ENCODE measurements at places on chromosomes 4 and X.

GRCh38 chr4:90960433-90960832 lies 833.2 kb downstream of the CCSER1 start:
- DNase-seq = no peak

DNA sequence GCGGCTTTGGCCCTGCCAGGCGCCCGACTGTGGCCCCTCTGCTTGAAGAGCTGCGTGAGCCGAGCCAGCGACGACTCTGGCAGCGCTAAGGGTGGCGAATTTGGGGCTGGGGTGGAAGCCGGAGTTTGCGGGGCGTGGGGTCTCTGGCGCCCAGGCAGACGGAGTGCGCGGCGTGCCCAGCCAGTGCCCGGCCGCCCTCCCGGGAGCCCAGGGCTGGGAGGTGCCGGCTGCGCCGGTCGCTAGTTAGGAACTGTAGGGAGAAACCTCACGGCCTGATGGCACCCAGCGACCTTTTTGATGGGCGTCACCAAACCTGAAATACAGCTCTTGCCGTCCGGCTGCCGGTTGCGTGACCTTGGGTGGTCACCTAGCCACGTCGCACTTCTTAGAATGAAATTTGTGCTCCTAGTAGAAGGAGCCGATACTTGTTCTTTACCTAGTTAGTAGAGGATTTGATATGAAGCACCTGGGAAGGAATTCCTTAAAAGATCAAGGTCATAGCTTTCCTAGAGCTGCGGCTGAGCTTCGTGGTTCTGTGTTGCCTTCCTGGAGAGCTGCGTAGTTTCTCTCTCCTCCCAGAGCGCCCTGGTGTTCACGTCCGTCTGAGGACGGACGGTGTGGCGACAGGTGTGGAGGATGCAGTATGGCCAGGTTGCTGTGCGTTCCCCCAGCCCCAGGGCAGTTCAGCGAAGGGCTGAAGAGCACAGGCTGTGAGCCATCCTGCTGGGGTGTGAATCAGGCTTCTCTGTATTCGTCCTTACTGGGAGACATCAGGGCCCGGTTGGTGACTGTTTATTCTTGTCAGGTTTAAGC lies 680 bp downstream of the MAEA start:
- DNase-seq = no peak

GRCh38 chr4:6342530-6343293 lies 73.1 kb downstream of the WFS1 start:
- DNase-seq = no peak

GRCh38 chr4:183624548-183624947 lies 34.4 kb downstream of the RWDD4 start:
- no peak for DNase-seq

DNA sequence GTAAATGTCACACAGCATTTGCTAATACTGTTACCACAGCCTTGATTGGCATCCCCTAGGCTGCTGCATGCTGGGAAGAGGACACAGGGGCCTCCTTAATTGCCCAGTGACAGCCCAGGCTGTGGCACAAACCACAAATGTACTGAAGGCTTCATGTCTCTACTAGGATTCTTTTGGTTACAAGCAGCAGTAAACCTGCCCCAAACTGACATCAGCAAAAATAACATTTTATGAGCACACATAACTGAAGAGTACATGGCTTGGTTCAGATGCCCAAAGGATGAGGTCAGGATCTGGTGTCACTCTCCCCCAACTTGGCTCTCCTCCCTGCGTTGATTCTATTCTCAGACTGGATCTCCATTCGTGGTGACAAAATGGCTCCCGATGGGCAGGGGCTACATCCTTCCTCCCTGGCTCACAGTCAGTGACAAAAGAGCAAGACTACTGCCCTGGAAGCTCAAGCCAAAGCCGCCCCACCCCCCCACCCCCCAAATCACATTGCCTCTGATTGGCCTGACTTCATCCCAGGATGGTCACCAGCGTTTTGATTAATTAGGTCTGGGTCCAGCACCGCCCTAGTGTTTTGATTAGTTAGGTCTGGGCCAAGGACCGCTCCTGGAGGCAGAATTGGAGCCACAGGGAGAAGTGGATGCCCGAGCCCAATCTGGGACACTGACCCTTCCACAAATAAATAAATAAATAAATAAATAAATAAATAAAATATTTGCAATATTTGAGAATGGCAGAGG lies 180.5 kb upstream of the RBPJ start:
- DNase-seq = no peak

DNA sequence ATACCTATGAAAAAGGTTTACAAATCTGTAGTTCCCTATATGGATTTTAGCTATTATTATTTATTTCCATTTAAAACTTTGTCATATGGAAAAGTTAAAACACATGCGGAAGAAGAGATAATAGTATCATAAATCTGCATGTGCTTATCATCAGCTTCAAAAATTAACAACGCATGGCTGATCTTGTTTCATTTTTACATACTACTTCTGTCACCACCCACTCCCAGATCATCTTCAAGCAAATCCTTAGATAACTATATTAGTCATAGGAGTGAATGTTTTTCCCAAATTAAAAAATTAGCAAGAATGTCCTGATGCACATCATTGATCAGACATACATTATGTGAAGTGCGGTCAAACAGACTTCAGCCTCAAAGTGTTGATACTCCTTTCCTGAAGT lies 24.6 kb upstream of the MOB1B start:
- no peak for DNase-seq

DNA sequence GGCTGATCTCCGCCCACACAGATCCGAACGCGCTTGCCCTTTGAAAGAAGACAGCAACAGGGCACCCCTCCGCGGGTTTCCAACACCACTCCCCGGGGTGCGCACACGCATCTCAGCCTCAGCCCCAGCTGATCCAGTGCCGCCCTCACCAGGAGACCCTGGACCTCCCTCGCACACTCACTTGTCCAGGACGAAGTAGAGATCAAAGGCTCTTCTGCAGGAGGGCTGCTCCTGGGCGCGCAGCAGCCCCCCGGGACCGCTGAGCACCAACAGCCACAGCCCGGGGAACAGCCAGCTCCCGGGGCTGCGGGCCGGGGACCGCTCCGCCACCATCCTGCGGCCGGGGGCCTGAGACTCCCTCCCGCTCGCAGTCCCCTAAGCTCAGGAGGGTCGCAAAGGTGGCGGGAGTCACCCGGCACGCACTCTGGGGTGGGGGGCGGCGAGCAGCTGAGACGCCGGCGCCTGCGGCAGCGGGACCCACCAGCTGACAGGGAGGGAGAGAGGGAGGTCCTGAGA lies 743 bp downstream of the ANTXR2 start:
- DNase-seq = peak; percentile 63
